ENCODE measurements at places on chromosomes 7 and 10.
A peak's percentile ranks its signal among the peaks of the same experiment; 100 is the strongest.

DNA sequence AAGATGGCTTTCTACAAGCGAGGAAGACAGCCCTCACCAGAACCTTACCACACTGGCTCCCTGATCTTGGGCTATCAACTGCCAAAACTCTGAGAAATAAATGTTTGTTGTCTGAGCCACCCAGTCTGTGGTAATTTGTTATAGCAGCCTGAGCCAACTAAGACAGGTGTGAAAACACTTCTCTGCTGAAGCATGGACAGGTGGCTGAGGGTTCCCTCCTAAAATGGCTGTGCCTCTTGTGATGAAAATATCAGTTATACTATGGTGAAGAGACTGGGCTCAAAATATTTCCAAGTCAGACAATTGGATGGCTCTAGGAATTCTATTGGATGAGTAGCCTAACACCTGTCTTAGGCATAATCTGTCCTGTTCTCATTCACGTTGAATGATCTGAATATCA, 78.1 kb downstream of the CDK1 start:
- no peak for DNase-seq

- peak; percentile 51 for DNase-seq
These were observed 2.0 kb downstream of the ZMIZ1 start for GRCh38 chr10:79070606-79071395.

- DNase-seq = no peak
These were observed 164.5 kb upstream of the PRSS1 start for GRCh38 chr7:142584765-142585164.

- no peak for DNase-seq
These were observed 116.8 kb downstream of the MAD1L1 start for GRCh38 chr7:2115760-2116447.

DNA sequence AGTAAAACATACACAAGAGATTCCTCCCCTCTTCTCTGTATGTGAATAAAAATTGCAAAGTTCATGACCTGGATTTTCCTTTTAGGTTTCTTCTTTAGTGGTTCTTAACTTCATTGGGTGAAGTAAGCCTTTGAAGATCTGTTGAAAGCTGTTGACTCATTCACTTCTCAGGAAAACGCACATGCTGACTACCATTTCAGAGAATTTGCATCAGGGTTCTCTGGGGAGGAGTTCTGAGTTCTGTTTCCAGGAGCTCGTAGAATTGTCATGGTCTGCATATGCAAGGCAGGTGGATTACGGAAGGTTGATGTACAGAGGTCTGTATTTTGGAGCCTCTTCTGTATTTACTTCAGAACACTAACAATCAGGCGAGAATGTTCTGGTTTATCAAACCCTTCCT, 962 bp upstream of the SLC26A4 start:
- no peak for DNase-seq

- DNase-seq = no peak
These were observed 57.4 kb downstream of the NUTM2E start for GRCh38 chr10:79883986-79884385.

DNA sequence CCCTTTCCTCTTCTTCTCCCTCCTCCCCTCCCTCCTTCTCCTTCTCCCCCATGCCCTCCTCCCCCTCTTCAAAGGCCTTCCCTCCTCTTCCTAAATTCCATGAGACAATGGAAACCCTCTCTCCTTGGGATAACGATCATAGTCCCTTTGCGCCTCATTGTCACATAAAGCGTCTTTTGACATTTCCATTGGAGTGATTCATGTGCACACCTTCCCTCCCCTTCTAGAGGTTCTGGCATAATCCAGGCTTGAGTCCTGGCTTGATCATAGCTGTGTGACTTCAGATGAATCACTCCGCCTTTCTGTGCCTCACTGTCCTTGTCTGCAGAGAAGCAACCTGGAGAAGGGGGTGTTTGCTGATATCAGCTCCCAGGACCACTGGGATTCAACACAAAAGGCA, 204.2 kb downstream of the TNS3 start:
- DNase-seq = no peak

GRCh38 chr10:33390046-33390445, 55.6 kb upstream of the NRP1 start:
- DNase-seq = no peak

GRCh38 chr7:116561697-116562483, 37.1 kb downstream of the CAV1 start:
- no peak for DNase-seq

- DNase-seq = no peak
These were observed 4.3 kb downstream of the TTYH3 start for GRCh38 chr7:2635810-2636701.

DNA sequence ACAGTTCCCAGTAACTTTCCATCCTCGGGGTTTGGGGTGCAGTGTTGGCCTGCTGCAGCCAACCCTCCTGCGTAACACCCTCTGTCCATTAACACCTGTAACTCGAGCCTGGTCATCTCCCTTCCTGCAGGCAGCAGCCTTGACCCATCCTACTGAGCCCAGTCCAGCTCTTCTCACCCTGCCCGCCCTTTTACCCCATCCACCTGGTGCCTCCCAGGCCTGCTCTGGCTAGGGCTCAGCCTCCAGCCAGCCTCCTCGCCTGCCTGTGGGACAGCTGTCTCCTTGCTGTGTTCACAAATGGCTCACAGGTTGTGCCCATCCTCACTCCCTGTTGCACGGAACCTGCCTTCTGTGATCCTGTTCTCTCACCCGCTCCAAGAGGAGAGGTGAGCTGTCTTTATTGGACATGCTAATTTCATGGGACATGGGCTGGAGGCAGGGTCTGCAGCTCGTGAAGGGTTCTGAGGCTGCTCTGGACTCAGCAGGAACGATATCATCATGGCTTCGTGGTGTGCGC, 277.2 kb upstream of the TCERG1L start:
- DNase-seq = no peak

- DNase-seq = peak; percentile 45
These were observed 8.0 kb upstream of the BEND7 start for GRCh38 chr10:13536674-13537366.

DNA sequence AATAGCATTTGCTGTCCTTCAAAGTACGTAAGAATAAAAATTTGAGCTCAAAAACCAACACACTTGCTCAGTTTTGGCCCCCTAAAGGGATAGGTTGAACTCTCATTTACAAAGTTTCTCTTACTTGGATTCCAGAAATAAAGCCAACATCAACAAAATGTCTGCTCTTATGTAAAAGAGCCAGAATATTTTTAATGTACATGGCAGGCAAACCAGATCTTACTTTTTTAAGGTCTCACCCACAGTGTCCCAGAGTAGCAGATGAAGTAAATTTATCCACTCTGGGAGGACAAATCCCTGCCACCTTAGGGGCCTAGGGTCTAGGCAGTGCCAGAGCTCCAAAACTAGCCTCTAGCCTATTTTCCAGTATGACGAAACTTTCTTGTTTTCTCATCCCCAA, 159.6 kb downstream of the SKAP2 start:
- no peak for DNase-seq

- no peak for DNase-seq
These were observed 2.4 kb downstream of the SFMBT2 start for GRCh38 chr10:7408291-7409044.

DNA sequence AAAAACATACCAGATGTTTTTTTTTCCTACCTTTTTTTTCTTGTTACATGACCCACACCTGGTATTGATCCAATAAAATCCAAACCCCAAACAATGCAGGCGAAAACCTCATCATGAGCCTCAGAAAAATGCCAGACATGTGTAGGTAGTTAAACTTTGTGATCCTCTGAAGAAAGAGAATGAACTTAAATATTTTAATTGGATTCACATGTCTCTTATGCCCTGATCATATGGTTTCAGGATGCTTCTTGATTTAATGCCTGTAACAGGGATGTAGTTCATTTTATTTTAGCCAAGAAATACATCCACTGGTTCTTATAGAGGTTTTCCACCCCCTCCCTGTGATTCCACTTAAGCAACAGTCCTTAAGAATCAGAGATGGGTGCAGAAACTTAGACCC, 451.6 kb downstream of the TYW1 start:
- no peak for DNase-seq

DNA sequence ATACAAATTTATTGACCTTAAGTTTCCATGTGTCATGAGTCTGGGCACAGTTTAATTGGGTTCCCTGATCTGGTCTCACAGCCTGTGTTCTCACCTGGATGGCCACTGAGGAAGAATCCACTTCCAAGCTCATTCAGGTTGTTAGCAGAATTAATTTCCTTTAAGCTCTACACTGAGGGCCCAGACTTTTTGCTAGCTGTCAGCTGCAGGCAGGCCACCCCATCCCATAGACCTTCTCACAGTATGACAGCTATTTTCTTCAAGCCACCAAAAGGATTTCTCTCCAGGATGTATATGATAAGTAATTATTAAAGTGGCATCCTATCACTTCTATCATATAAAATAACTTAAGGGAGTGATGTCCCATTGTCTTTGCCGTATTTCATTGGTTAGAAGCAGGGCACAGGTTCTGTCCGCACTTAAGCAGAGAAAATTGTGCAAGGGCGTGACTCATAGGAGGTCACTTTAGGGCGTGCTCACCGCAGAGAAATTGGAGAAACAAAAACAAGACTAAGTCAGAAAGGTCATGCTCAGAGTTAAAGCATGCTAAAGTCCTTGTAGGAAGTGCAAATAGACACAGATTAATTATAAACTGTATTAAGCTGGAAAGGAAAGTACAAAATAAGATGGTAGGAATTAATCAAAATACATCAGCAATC, 109.9 kb downstream of the AHR start:
- DNase-seq = no peak

GRCh38 chr7:7257899-7258692, 75.8 kb downstream of the C1GALT1 start:
- no peak for DNase-seq

GRCh38 chr10:68155615-68156210, 46.4 kb downstream of the MYPN start:
- DNase-seq = no peak

DNA sequence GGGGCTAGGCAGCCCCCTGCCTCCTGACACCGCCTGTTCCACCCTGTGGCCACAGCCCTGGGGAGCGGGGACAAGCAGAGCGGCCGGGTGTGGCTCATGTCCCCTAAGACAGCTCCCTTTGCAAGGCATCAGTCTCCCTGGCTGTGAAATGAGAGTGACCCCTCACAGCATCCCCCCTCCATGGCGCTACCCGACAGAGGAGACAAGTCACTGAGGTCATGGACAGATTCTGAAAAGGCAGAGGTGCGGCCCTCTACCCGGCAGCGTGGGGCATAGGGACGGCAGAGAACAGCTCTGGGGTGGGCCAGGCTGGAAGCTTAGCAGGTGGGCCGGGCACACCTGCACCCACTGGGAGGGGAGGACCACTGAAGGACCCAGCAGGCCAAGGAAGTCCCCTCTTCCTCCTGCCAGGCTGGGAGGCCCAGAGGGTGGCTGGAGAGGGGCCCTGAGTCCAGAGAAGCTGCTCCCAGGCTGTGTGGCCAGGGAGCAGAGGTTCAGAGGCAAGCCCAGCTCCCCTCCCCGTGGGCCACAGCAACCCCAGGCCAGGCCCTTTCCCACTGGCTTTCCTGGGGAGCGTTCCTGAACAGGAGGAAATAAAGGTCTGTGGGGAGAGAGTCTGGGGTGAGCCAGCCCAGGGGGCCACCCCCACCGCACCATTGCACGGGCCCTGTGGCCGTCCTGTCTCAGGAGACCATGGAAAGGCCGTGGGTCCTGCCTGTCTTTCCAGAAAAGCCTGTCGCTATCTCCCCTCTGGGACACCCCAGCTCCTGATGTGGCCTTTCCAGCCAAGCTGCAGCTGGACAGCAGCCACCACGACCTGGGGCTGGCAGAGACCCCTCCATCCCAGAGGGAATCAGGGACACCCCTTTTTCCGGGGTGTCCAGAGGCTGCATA, 1.7 kb downstream of the ADAP1 start:
- DNase-seq = no peak

DNA sequence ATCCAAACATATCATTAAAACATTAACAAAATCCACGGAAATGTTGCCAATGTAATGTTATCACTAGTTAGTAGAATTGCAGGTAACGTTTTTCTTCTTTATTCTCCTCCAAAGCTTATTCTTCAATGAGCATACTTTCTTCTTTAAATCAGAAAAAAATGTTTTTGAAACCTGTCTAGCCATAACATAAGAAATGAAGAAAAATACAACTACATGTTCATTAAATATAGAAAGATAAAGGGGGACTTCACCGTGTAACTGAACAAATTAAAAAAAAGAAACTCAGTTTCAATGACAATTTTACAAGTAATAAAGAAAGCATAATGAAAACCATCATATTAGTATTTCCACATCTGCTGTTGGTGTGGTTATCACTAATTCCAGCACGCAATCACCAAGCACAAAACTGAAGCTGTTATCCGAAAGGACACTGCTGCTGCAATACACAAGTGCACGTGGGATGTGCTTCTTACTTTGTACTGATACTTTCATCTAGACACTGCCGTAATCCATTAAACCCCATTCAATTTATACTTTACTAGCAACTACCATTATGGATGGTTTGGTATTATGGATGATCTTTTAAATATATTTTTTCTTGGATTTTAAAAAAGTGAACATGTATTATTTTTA, 9.6 kb downstream of the ESYT2 start:
- DNase-seq = no peak

GRCh38 chr10:20709708-20710107, 187.4 kb downstream of the NEBL start:
- DNase-seq = no peak

DNA sequence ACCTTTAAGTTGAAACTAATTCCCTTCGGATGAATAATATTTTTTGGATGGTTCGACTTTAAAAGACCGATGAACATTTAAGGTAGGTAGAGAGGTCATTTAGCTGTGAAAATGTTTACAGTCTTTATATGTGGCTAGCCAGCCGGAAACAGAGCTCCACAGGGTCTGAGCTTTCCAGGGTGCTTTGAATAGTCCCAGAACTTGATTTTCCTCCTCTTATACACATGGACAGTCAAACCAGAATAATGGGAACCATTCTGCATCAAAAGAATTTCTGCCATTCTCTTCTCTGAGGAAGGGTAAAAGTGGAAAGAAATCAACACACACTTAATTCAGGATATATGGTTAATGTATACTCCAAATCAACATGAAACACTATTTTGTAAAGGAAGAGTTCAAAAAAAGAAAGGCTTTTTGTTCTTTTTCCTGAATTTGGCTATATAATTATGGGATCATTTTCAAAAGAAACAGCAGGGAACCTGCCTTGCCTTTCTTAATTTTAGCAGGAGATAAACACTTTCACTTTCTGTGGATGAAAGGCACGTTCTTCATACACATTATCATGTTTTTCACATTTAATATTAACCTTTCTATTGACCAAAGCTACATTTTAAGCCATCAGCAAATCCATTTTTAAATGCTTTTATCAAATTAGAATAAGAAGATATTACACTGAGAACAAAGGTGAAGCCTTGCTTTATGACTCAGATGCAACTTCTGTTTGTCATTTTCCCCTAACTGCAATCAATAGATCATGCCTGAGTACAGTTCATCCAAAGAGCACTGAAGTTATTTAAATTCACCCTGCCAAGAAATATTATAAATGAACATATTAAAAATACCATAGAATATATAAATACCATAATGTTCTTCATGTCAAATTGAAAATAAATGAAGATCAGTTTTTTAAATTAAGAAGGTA, 307.3 kb downstream of the THSD7A start:
- no peak for DNase-seq

DNA sequence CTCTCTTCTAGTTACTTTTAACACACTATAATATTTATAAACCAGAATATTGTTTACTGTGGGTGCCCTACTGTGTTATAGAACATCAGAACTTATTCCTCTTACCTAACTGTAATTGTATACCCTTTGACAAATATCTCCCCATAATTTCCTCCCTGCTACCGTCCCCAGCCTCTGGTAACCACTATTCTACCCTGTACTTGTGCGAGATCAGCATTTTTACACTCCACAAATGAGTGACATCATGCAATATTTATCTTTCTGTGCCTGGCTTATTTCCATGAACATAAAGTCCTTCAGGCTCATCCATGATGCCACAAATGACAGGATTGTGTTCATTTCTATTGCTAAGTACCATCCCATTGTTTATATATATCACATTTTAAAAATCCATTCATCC, 139.8 kb upstream of the RSU1 start:
- DNase-seq = no peak

Data from NCI-H1105 (cell line).